ENCODE measurements at places on chromosomes 1 and 21.
A peak's percentile ranks its signal among the peaks of the same experiment; 100 is the strongest.

DNA sequence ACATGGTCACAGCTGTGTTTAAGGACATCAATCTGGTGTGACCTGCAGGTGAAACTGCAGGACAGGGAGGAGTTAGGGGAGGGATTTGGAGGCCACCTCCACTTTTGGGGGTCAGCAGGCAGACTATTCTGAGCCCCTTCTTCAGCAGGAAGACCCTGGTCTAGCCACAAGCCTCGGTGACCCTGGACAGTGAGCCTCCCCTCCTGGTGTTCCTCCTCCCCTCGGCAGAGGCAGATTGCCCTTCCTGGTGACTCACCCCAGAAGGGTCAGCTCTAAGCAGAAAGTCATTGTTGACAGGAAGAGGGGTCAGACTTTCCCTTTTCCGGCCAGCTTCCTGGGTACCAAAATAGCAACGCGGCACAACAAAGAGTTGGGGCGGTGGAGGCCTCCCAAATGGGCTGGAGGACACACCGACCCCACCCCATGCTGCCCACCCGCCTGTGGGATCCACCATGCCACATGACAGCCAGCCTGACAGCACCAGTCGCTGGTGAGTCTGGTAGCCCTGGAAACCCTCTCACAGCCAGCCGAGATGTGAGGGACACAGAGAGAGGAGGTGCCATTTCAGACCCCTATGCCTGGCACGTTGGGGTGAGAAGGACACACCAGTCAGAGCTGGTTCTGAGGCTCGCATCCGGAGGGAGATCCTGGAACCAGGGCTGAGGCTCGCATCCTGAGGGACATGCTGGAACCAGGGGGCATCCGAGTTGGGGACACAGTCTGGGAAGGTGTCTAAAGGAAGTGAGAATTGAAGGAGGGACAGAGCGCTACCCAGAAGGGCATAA lies 14.7 kb upstream of the CSF1 start:
- DNase-seq, result no peak

DNA sequence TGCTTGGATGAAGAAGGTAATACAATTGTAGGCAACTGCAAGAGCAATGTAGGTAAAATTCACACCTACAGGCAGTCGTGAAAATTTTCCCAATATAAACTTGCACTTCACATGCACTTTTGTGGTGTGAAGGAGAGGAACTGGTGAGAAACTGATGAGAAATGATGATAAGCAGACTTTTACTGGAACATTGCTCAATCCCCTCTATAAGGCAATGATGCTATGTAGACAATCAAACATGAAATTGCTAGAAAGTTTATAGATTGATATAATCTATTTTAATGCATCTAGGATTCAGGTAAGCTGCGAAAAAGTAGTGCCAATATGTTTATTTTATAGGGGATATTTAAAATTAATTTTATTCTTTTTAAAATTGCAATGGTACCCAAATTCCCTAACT lies 802.2 kb downstream of the KCNT2 start:
- DNase-seq, result no peak

DNA sequence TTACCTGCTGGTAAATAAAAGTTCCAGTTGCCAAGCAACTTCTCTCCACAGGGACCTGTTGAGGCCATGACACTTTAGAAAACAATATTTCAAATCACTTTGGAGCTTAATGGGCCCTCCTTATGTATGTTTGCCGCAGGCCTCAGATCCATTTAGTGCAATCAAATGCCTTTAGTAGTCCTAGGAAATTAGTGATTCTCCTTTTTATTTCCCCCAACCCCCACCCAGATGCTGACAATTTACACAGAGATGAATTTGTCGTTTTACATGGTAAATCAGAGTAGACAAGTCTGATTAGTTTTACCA lies 83.6 kb downstream of the CLIC4 start:
- no peak for DNase-seq

DNA sequence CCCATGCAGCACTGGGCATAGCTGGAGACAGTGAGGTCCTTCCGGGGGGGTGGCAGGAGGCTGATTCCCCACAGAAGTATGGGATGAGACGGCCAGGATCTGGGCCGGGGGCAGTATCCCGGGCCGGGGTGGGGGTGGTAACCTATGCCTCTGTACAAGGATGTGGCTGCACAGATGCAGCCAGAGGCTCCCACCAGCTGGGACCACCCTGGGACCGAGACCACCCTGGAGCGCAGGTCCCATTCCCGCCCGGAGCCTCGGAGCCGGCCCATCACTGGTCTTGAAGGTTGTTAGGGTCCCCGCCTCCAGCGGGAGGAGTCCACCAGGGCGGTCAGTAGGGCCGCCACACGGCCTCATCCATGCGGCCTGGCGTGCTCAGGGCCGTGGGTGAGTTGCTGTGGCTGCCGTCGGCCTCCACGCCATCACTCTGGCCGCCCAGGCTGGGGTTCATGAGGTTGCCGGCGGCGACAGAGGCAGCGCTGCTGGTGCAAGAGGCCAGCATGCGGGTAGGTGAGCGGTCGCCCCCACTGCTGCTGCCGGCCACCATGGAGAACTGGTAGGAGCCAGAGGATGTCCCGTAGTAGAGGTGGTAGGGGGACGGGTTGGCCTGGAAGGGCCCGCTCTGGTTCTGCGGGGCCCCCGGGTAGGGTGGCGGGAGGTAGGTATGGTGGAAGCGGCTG lies 28.1 kb downstream of the RUNX3 start:
- no peak for DNase-seq

- DNase-seq, result peak; percentile 90
Observed at GRCh38 chr1:58592522-58593134, 15.6 kb upstream of the TACSTD2 start.

GRCh38 chr1:181704546-181704945 lies 221.2 kb downstream of the CACNA1E start:
- no peak for DNase-seq

DNA sequence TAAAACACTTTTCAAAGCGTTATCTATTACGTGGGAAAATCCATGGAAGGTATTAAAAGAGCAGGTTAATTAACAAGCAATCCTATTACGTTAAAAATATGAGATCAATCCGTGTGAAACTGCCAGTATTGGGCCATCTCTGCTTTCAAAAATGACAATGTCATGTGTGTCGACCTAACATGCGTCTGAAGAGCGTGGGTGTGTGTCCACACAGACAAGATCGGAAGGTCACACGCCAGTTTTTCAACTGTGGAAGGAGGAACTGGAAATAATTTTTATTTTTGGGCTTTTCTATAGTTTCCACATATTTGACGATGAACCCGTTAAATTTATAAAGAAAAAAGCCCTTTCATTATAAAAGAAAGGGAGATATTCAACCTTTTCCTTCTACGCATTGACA lies 17.6 kb upstream of the ALDH4A1 start:
- no peak for DNase-seq

GRCh38 chr1:174469687-174470086 lies 21.9 kb downstream of the GPR52 start:
- DNase-seq, result no peak

- no peak for DNase-seq
Observed at GRCh38 chr1:243348331-243348730, 92.5 kb downstream of the SDCCAG8 start.

DNA sequence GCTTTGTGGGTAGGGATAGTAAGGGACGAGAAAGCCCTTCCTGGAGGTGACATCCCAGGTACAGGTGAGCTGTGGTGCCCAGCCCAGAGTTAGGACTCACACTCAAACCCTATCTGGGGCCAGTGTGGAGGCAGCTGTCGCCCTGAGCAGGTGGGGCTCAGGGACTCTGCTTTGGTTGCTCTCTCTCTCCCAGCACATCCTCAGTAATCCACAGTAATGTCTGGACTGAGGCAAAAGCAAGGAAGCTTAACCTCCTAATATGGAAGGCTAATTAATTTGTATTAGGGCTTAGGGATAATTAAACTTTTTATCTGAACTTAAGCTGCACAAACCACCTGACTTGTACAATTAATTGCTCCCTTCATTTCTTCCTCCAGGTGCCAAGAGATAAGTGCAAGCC lies 38.2 kb downstream of the DDX20 start:
- no peak for DNase-seq

DNA sequence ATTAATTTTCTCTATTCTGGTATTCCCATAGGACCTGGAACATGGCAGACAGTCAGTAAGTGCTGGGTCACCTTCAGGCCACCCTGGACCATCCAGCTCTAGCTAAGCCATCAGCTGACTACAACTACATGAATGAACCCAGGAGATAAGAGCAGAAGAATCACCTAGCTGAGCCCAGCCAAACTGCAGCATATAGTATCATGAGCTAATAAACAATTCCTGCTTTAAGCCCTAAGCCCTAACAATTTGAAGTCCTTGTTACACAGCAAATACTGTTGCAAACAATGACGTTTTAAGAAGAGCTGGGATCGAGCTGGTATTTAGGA lies 14.2 kb upstream of the CITED4 start:
- DNase-seq, result no peak

- DNase-seq, result no peak
Observed at GRCh38 chr1:59242370-59242769, 54.5 kb upstream of the FGGY start.

GRCh38 chr21:44643741-44644310 lies 2.4 kb upstream of the KRTAP10-11 start:
- DNase-seq, result no peak

- no peak for DNase-seq
Observed at GRCh38 chr1:214067853-214068703, 80.3 kb downstream of the PROX1 start.

DNA sequence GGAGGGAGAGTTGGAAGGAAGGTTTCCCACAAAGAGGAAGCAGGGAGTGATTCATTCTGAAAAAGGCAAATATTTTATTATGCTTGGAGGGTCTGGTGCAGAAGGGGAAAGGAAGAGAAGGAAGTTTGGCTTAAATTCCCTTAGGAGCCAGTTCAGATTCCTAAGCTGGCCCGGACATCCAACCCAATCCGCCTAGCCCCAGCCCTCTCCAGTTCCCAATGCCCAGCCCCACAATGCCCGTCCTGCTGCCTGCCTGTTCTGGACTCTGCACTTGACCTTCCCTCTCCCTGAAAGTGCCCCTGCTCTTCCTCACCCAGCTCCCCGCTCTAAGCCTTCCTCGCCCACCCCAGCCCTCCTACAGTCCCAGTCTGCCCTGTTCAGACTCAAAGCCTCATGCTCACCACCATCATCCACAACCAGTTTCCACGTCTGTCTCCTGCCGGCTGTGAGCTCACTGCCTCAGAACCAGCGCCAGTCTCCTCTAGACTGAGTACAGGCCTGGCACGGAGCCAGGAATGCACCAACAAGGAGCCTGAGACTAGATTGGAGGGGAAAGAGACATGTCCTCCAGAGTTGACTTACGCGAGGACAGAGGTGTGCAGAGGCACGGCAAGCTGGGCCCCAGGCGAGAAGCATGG lies 18.9 kb downstream of the CAPN2 start:
- peak; percentile 75 for DNase-seq

DNA sequence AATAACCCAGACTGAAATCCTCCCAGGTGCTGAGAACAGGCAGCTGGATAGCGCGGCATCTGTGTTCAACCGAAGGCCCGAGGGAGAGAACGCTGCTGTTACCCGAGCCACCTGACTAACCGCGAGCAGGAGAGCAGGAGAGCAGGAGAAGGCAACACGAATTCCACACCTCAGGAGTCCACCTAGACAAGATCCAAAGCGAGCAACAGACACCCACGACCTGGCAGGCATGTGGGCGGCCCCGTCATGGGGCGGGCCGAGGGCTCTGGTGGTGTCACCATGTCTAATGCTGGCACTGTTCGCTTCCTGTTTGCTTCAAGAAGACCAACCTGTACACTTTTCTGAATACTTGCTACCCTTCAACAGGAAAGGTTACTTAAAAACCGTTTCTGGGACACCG lies 20.9 kb upstream of the SPATC1L start:
- no peak for DNase-seq

- peak; percentile 1 for DNase-seq
Observed at GRCh38 chr1:99181892-99182291, 82.4 kb upstream of the PLPPR4 start.

- DNase-seq, result peak; percentile 93
Observed at GRCh38 chr1:214993419-214993818, 89.1 kb upstream of the KCNK2 start.

DNA sequence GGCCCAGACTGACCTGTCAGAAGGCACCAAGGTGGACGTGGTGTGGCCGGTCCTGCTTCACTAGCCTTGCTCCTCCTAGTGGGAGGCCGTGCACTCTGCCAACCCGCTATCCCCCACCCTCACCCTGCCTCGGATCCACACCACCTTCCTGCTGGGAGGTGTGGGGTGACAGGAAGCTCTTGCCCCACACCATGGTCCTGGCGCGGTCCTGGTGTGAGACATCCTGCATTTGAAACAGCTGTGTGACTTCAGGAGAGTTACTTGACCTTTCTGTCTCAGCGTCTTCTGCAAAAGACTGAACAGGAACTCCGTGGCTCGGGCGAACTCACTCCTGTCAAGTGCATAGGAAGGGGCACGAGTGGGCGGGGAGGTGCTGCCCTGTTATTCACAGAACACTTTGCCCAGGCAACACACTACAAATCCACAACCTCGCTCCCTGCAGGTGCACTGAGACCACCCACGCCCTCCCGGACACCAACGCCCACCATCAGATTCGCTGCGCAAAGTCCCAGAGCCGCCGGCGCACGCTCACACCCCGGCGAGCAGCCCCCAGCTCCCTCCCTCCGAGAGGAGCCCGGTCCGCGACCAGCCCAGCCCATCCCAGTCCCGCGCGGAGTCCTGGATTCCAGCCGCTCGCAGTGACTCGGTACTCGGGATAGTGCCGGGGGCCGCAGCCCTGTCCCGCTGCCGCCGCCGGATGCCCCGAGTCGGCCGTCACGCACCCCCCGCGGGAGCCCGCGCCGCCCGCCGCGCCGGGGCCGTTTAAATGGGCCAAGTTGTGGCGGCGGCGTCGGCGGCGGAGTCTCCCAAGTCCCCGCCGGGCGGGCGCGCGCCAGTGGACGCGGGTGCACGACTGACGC lies at the start of gene SAMD11:
TSS of gene SAMD11 (plus strand) at position 793 of the 860 bp plus-strand sequence. CDS start 509 bp downstream, outside the sequence.
- peak; percentile 90 for DNase-seq

DNA sequence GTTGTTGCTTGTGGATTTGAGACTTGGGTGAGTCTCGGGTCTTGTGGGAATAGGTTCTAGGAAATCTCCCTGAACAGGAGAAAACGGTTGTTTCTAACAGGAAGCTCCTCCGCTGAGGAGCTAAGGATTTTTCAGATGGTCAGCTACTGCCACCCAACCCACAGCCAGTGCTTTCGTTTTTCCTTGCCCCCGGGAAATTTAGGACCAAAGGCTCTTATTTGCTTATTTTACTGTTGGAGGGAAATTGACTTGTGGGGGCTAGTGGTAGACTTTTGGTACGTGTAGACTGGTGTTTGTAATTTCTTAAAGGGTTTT lies 792 bp downstream of the SNX7 start:
- DNase-seq, result no peak

- no peak for DNase-seq
Observed at GRCh38 chr1:47996406-47997226, 569 bp downstream of the TRABD2B start.

DNA sequence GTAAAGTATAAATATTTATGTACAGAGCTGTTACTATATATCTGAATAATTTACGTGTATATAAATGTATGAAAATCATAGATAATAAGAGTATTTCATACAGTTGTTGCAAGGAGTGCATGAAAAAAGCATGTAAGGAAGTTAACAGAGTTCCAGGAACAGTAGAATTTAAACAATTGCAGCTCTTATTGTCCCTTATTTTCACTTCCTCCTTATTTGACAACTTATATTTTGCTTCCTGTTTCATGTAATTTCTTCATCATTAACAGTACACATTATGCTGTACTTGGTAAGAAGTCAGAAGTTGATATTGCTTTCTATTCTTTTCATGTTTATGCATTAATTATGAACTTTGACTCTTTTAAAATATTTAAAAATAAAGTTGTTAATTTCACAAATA lies 681.5 kb downstream of the LRRIQ3 start:
- DNase-seq, result no peak

- DNase-seq, result no peak
Observed at GRCh38 chr1:79215311-79215710, 208.8 kb upstream of the ADGRL4 start.

- peak; percentile 27 for DNase-seq
Observed at GRCh38 chr1:245067257-245067656, 87.5 kb upstream of the KIF26B start.
